ENCODE measurements at places on chromosomes 6 and 20. TPM values are rescaled to one million over a fixed set of nuclear protein-coding genes. Genes with fewer than 3 reads are reported as not detected.
A peak's percentile ranks its signal among the peaks of the same experiment; 100 is the strongest.

Gene PSORS1C2
- total RNA-seq: not detected

GRCh38 chr6:64874776-64875175, 832.2 kb downstream of the EYS start:
- H3K4me1 ChIP-seq: no peaks in the 10 kb centered on the region
- DNase-seq: no peak
- no peaks in the 10 kb centered on the region for H3K27me3 ChIP-seq
- H3K4me3 ChIP-seq: no peak overlapping the region
- no peaks in the 10 kb centered on the region for H3K36me3 ChIP-seq
- no peak overlapping the region for H3K27ac ChIP-seq

GRCh38 chr6:41164551-41165120, 1.7 kb upstream of the TREM2 start:
- no peaks in the 10 kb centered on the region for H3K36me3 ChIP-seq
- no peak overlapping the region for H3K4me3 ChIP-seq
- H3K4me1 ChIP-seq: no peaks in the 10 kb centered on the region
- peaks cover 6% of the 10 kb centered on the region for H3K27me3 ChIP-seq

DNA sequence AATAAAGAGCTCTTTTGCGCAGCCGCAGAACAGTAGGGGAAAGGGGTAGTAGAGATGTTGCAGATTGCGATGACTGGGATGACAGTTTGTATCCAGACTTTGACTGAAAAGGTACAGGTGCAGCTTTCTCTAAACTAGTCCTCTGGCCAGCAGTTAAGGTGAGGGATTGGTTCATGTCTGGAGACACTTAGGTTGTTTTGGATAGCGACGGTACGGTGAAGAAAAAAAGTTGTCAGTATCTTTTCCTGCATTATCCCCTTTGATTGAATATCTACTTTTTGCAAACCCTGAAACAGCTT, 537 bp downstream of the PRR3 start:
- H3K27me3 ChIP-seq: no peaks in the 10 kb centered on the region
- peaks cover 44% of the 10 kb centered on the region for H3K4me1 ChIP-seq
- H3K27ac ChIP-seq: peak overlapping the region; percentile 98
- DNase-seq: peak; percentile 77
- peaks cover 42% of the 10 kb centered on the region for H3K36me3 ChIP-seq

Gene RNF182
- not detected for total RNA-seq

Gene PBOV1
- not detected for total RNA-seq

DNA sequence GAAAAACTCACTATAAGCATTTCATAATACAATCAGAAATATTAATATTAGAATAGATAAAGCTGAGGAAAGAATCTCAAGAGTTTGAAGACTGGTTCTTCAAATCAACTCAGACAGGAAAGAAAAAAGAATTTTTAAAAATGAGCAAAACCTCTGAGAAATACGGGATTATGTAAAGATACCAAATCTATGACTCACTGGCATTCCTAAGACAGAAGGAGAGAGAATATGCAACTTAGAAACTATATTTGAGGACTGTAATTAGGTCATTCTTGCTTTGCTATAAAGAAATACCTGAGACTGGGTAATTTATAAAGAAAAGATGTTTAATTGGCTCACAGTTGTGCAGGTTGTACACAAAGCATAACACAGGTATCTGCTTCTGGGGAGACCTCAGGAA, 665.1 kb downstream of the RNF144B start:
- no peak for DNase-seq
- no peak overlapping the region for H3K27ac ChIP-seq
- no peaks in the 10 kb centered on the region for H3K36me3 ChIP-seq
- no peaks in the 10 kb centered on the region for H3K27me3 ChIP-seq
- H3K4me1 ChIP-seq: no peaks in the 10 kb centered on the region
- no peak overlapping the region for H3K4me3 ChIP-seq

Gene OPN5
- not detected for total RNA-seq

Gene TUBB2B
- not detected for total RNA-seq

DNA sequence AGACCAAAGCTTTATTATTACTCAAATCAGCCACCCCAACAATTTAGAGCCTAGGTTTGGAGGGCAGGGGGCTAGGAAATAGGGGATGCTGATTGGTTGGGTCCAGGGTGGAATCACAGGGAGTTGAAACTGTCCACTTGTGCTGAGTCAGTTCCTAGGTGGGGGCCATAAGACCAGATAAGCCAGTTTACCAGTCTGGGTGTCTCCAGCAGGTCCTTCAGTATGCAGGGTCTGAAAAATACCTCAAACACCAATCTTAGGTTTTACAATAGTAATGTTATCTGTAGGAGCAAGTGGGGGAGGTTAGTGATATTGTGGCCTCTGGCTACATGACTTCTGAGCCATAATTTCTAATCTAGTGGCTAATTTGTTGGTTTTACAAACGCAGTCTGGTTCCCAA, 63.2 kb downstream of the UBR2 start:
- no peak for DNase-seq
- peaks cover 11% of the 10 kb centered on the region for H3K36me3 ChIP-seq
- H3K27me3 ChIP-seq: no peaks in the 10 kb centered on the region
- peaks cover 2% of the 10 kb centered on the region for H3K4me1 ChIP-seq
- H3K4me3 ChIP-seq: no peak overlapping the region
- H3K27ac ChIP-seq: peak overlapping the region; percentile 16

Gene LGSN
- 0.05 TPM for total RNA-seq

- peaks cover 25% of the 10 kb centered on the region for H3K27me3 ChIP-seq
- H3K4me3 ChIP-seq: no peak overlapping the region
- no peak overlapping the region for H3K27ac ChIP-seq
- H3K36me3 ChIP-seq: no peaks in the 10 kb centered on the region
- DNase-seq: no peak
- peaks cover 5% of the 10 kb centered on the region for H3K4me1 ChIP-seq
These were observed 15.7 kb upstream of the BHLHE23 start for GRCh38 chr20:63022501-63022900.

DNA sequence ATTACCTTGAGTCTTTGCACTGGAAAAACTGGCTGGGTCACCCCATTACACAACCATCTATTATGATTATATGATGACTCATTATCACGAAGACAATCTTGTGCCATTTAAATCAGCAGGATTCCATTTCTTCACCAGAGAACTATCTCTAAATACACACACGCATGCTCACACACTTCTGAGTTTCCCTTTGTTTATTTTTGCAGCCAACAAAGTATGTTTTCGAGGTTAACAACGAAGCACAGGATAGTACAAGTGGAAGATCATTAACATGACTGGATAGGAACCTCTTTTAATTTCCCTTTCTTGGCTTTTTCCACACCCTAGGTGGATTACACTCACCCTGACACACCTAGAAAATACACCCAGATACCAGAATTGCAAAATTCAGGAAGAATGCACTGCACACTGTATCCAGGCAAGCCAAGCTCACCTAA, 18.9 kb downstream of the PERP start:
- no peaks in the 10 kb centered on the region for H3K4me1 ChIP-seq
- H3K27me3 ChIP-seq: no peaks in the 10 kb centered on the region
- no peaks in the 10 kb centered on the region for H3K36me3 ChIP-seq
- no peak overlapping the region for H3K27ac ChIP-seq
- no peak for DNase-seq

- H3K4me1 ChIP-seq: no peaks in the 10 kb centered on the region
- no peak overlapping the region for H3K27ac ChIP-seq
- no peak overlapping the region for H3K4me3 ChIP-seq
- H3K27me3 ChIP-seq: peaks cover 8% of the 10 kb centered on the region
- peaks cover 2% of the 10 kb centered on the region for H3K36me3 ChIP-seq
- no peak for DNase-seq
These were observed 274.4 kb downstream of the THBS2 start for GRCh38 chr6:168979254-168979653.

Data from activated CD4-positive, alpha-beta memory T cell treated with anti-CD3 and anti-CD28 coated beads for 36 hours (primary cell).